ENCODE measurements at places on chromosomes 13 and 19. TPM values are rescaled to one million over a fixed set of nuclear protein-coding genes. Genes with fewer than 3 reads are reported as not detected.

Gene CYP4F8
- total RNA-seq, result not detected

Gene PCID2
- total RNA-seq, result 73.8 TPM

Gene F10
- total RNA-seq, result not detected

Gene ZNF837
- 0.57 TPM for total RNA-seq

Gene ONECUT3
- total RNA-seq, result not detected

Gene ZNF470
- total RNA-seq, result 3.7 TPM

Gene CILP2
- not detected for total RNA-seq

Gene BCAM
- total RNA-seq, result 27.0 TPM

Gene ZNF714
- total RNA-seq, result 22.3 TPM

Gene SERP2
- 0.36 TPM for total RNA-seq

Gene HCN2
- 0.36 TPM for total RNA-seq

Gene ANKLE1
- 1.6 TPM for total RNA-seq

Gene HNRNPL
- 397 TPM for total RNA-seq

Gene C19orf38
- not detected for total RNA-seq

Gene SHISA7
- not detected for total RNA-seq

Gene ZIK1
- total RNA-seq, result 4.4 TPM

Gene ZNF283
- 9.8 TPM for total RNA-seq

Gene FAM124A
- total RNA-seq, result 23.3 TPM

Gene ATP4B
- not detected for total RNA-seq

Gene MADCAM1
- total RNA-seq, result 0.07 TPM

Gene MISP
- total RNA-seq, result not detected

Gene TNFSF9
- total RNA-seq, result 0.40 TPM

Gene ZNF724
- 12.9 TPM for total RNA-seq

Gene C1QTNF9
- not detected for total RNA-seq

Gene RNF225
- total RNA-seq, result 0.14 TPM

Gene SEMA6B
- total RNA-seq, result 116 TPM

Gene PSG11
- not detected for total RNA-seq

Gene URAD
- not detected for total RNA-seq

Gene ZNF799
- total RNA-seq, result 5.6 TPM

Gene ZNF556
- not detected for total RNA-seq

Gene NPHS1
- not detected for total RNA-seq

Gene ZNF546
- total RNA-seq, result 3.3 TPM

Gene ZNF433
- 4.5 TPM for total RNA-seq

Gene PBX4
- not detected for total RNA-seq

Gene DCT
- not detected for total RNA-seq

Gene HSD17B14
- 2.7 TPM for total RNA-seq

Gene CDC42EP5
- 27.1 TPM for total RNA-seq

All from thoracic aorta endothelial cell (primary cell).